ENCODE measurements at places on chromosomes 3 and 15. TPM values are rescaled to one million over a fixed set of nuclear protein-coding genes. Genes with fewer than 3 reads are reported as not detected.

The DPPA4 gene
- total RNA-seq = not detected

The ISL2 gene
- total RNA-seq = 1.2 TPM

The NRG4 gene
- 0.05 TPM for total RNA-seq

The BCHE gene
- total RNA-seq = 20.4 TPM

The CLDN18 gene
- not detected for total RNA-seq
